Right atrium auricular region (tissue), 2 donors: ENCODE measurements at places on chromosomes 16 and 17. TPM values are rescaled to one million over a fixed set of nuclear protein-coding genes. Genes with fewer than 3 reads are reported as not detected.

Gene MYH8
- total RNA-seq = not detected

GRCh38 chr17:69235338-69236058, 6.9 kb upstream of the ABCA10 start:
- peak; percentile 89 for DNase-seq

GRCh38 chr17:68953340-68953997, 1.7 kb downstream of the ABCA8 start:
- DNase-seq = no peak

GRCh38 chr17:81295031-81295675, at the start of gene SLC38A10:
TSS of gene SLC38A10 (minus strand) at chr17:81295307. CDS start at chr17:81294921, 386 bp downstream.
- peak; percentile 91 for DNase-seq

DNA sequence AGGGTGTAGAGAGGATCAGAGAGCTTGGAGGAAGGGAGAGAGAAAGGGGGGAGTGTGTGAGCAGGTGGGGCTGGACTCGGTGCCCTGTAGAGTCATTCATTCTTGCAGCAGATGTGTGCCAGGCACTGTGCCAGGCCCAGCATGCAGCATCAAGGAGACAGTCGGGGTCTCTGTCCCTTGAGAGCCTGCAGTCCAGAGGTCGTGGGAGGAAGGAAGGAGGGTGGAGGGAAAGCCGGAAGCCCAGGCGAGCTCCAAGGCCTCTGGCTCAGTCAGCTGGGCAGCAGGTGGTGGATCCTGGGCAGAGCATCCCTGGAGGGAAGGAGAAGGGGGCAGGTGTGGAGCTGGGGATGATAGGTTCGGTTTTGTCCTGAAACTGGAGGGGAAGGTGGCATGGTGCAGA, 27.5 kb downstream of the EPN2 start:
- no peak for DNase-seq

GRCh38 chr16:84477661-84478060, 26.8 kb downstream of the MEAK7 start:
- DNase-seq = peak; percentile 47

GRCh38 chr17:41486809-41487530, 2.7 kb downstream of the KRT36 start:
- DNase-seq = no peak
